Activated CD4-positive, alpha-beta T cell treated with anti-CD3 and anti-CD28 coated beads for 4 hours (primary cell): ENCODE measurements at places on chromosomes 3 and 15.

- DNase-seq, result no peak
Measured at GRCh38 chr15:90581771-90582352, 52.1 kb downstream of the CRTC3 start.

- no peak for DNase-seq
Measured at GRCh38 chr3:76028774-76029173, 243.4 kb upstream of the ZNF717 start.

DNA sequence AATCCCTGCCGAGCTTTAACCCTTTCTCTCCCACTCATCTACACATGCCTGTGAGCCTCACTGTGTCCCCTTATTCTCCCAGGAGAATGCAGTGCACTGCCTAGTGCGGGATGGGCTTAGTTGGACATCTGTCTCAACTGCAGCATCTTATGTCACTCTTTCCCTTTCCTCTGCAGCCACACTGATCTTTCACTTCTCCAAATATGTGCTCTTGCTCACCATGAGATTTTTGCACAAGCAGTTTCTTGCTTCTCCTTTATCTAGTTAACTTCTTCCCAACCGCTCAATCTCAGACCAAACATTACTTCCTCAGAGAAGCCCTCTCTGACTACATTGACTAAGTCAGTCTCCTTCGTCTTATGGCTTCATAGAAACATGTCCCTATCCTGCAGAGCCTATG is 292.3 kb downstream of the KBTBD8 start:
- no peak for DNase-seq

GRCh38 chr15:70484993-70485392 is 278.4 kb downstream of the UACA start:
- DNase-seq, result no peak

DNA sequence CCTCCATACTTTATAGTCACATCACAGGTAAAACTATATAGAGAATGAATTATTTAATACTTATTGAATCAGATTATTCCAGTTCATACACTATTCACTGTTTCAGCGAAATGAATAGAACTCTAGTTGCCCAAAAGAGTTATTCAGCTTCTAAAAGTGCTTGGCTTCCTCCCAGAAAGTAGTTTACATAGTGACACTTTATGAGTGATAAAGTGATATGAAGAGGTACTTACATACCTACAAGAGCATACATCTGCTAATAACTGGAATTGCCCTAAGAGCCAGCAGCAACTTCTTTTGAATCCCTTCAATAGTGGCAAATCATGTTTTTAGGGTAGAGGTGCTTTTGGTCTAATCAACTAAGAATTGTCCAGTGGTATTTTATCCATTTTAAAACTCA is 635.1 kb upstream of the AGTR1 start:
- no peak for DNase-seq

- DNase-seq, result no peak
Measured at GRCh38 chr3:122496508-122496907, 18.2 kb downstream of the KPNA1 start.

DNA sequence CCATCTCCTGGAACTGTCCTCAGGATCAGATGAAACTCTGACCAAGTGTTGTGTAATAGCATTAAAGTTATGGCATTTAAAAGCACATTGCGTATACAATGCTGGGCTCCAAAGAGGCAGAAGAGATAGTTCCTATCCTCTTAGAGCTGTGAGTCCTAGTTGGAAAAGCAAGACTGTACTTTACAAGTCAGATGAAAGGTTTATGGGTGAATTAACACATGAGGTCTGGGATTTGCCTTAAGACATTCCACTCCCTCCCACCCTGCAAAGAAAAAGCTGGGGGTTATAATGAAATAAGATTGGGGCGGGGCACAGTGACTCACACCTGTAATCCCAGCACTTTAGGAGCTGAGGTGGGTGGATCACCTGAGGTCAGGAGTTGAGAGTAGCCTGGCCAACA is 35.6 kb downstream of the SNAPC5 start:
- no peak for DNase-seq

DNA sequence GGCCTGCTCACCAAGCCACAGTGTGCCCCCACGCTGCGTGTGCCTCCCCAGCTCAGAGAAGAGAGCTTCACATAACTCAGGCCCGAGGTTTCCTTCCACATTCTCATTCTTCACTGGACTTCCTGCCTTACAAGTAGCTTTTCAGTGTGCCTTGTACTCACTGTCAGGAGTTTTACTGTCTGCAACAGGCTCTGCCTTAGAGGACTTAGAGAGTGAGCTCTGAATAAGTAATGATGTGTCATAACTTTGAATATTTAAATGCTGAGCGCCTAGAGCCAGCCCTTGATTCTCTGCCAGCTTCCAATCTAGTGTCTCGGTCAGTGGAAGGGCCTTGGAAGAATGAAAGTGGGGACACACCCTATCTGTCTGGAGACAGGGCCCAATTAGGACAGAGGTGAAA is 41.8 kb downstream of the ITGB5 start:
- DNase-seq, result no peak

GRCh38 chr15:48360841-48361240 is 29.6 kb downstream of the DUT start:
- DNase-seq, result no peak

DNA sequence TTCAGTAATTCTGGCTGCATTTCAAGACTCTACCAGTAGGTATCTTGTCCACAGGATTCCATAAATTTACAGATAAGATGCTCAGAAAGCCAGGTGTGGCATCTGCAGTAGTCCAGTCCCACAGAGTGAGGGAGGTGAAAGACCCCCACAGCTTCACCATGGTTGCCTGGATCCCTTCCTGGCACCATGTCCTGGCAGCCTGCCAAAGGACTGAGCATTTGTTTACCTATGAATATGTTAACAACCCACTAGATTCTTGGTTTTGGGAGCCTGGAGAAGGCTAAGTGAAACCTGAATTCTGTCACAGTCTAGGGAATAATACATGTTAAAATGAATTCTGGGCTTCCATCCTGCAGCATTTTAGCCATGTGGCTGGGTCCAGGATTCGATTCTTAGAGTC is 14.9 kb downstream of the CHST2 start:
- DNase-seq, result no peak

- no peak for DNase-seq
Measured at GRCh38 chr3:154061001-154061370, 60.2 kb upstream of the ARHGEF26 start.

GRCh38 chr15:97915261-97915660 is 45.2 kb upstream of the ARRDC4 start:
- no peak for DNase-seq

DNA sequence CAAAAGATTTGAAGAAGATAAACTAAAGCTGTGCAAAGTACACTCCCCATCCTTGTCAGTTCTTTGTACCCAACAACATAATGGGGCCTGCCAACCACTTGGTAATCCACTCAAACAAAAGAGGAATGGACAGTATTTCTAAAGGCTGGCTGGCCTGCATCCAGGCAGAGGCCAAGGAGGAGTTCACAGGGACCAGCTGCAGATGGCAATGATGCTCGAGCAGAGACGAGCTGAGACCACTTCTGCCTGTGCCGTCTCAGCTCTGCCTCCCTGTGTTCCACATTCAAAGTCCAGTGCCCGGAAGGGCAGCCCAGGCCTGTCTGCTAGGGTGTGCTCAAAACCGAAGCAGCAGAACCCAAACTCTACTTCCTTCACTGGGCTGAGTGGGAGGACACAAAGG is 14.3 kb downstream of the CXCR6 start:
- DNase-seq, result no peak

DNA sequence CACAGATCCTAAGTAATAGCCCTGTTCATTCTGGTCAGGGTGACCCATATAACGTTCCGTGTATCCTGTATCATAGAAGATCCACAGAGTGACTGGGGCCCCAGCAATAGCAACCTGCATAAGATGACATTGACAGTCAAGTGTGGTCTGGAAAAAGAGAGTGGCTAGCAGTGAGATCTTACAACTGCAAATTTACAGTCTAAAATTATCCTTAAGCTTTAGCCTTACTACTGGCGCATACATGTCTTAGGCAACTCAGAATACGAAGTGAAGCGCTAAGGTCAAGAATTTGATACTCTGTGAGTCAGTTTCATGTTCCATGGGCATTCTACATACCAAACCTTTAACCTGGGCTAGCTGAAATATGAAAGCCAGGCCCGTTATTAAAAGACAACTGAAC is 29.2 kb upstream of the IGDCC4 start:
- DNase-seq, result no peak

GRCh38 chr3:36738702-36739101 is 25.7 kb downstream of the DCLK3 start:
- DNase-seq, result no peak

- DNase-seq, result no peak
Measured at GRCh38 chr3:184237807-184238206, 8.4 kb downstream of the VWA5B2 start.

- no peak for DNase-seq
Measured at GRCh38 chr3:126472277-126473006, 3.2 kb downstream of the ZXDC start.

DNA sequence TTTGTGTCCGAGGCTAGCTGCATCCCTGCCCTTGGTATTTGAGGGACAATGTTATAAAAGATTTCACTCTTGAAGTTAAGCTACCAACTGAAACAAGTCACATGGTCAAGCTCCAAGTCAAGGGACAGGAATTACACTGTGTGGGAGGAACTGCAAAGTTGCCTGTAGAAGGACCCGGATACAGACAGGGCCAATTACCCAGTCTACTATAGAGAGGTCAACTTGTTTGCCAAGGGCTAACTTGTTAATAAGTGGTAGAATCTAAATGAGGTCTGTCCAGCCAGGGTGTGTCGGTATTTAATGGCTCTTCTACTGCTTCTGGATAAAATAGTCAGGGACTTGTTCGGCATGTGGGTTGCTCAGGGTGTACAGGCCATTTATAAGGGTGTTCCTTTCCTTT is 55.7 kb downstream of the PTPRG start:
- DNase-seq, result no peak

DNA sequence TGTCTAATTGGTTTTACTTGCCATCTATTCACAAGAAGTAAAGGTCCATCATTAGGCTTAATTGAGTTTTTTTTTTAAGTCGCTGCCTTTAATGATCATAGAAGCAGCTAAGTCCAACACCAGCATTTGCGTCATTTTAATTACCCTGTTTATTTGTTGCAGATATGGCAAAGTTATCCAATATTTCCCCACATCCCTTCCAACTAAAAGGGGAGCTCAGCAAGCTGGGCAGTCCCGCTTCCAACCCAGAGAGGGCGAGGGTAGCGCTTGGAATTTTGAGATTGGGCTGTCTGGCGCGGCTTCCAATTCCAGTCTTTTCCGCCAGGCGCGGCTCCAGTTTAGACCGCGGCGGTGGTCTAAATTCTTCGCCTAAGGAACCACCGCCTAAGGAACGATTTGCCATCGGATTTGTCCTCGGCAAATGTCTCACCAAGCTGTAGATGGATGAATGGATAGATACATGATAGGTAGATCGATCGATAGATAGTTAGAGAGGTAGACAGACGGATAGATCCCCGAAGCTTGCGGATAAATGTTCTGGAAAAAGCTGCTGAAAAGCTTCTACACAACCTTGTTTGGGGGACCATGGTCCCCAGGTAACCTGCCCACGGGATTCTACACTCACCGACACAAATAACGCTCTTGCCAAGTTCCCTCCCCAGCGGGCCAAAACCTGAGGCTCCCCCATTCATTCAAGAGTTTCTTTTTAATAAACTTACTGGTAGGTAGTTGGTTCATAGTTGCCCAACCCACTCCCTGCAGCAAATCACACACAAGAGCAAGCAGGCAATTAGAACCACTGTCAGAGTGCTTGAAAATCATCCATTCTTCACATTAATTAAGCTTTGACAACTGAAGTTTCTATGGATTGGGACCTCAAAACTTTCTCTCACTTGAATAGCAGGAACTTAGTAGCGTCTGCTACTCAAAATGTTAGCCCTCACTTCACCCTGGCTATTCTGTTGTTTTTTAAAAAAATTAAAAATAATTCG is 49.1 kb downstream of the ZIC4 start:
- no peak for DNase-seq

GRCh38 chr3:133361435-133361834 is 38.4 kb upstream of the BFSP2 start:
- no peak for DNase-seq

- DNase-seq, result no peak
Measured at GRCh38 chr15:90597577-90597976, 67.9 kb downstream of the CRTC3 start.

DNA sequence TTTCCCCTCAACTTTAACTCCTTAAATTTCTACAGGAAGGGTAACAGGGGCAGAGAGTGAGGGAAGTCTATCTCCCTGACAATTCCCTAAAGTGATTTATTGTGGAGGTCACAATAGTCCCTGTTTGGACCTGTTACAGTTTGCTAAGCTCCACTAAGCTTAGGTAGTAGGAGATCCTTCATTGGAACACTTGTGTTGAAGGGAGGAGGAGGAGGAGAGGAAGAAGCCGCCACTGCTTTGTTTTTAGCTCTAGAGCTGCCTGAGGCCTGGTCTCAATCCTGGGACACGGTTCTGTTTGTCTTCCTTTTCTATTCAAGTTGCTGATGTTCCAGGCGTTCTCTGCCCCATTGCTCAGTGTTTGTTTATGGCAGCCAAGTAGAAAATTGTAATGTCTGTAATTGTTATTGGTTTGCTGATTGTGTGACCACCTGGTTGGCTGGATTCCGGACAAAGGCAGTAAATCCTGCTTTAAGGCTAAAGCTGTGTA is 48.4 kb downstream of the HES1 start:
- no peak for DNase-seq

GRCh38 chr15:66675446-66675845 is 26.6 kb upstream of the SMAD6 start:
- DNase-seq, result no peak

GRCh38 chr3:164791263-164791662 is 287.0 kb downstream of the SI start:
- no peak for DNase-seq

DNA sequence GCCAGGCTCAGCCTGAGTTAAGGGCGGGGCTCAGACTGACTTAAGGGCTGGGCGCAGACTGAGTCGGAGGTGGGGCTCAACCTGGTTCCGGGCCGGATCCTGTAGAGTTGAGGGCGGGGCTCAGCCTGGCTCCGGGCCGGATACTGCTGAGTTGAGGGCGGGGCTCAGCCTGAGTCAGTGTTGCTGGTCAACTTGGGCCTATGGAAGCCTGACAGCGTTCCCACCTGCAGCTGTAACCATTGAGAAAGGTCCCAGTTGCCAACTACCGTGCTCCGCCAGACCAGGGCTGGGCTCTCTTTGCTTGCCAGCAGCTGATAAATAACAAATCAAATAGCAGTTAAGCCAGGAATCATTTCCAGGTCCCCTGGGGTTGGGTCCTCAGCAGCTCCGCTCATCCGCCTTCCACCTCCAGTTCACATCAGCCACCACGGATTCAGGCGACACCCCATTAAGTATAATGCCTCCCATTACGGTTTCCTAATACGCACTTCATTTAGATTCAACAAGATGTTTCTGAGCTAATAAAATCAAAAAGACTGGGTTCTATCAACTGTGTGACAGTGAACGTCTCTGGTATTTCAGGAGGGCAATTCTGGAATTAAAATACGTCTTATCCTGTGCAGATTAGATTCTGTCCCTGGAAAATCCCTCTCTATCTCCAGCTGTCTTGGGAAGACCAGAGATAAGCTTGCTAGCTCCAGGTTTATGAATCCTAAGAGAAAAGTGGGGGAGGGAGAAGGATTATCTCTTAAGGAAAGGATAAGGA is 7.3 kb downstream of the GRIP2 start:
- no peak for DNase-seq

- no peak for DNase-seq
Measured at GRCh38 chr3:132964266-132964665, 73.9 kb upstream of the TMEM108 start.

- no peak for DNase-seq
Measured at GRCh38 chr3:135449046-135449445, 516.5 kb upstream of the PPP2R3A start.
